ENCODE measurements at places on chromosomes 16 and 17.

GRCh38 chr16:67029254-67030096 is 526 bp downstream of the CBFB start:
- DNase-seq, result peak; percentile 67

DNA sequence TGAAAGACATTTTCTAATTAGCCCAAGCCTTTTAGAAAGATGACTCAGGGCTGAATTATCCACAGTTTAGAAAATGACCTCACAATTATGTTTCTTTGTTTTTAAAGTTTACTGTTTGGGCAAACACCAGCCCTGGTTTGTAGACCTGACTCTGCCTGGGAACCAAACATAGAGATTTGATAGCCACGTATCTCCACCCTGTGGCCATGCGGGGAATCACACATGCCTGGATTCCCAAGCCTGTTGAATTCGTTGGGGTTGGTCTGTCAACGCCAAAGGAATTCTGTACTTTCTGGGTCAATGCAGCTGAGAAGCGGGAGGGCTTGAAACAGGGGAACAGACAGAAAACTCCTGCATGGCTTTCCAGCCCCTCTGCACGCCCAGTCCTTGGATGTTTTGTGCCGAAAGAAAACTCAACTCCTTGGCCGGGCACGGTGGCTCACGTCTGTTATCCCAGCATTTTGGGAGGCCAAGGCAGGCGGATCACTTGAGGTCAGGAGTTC is 26.9 kb downstream of the CD300A start:
- DNase-seq, result peak; percentile 38

DNA sequence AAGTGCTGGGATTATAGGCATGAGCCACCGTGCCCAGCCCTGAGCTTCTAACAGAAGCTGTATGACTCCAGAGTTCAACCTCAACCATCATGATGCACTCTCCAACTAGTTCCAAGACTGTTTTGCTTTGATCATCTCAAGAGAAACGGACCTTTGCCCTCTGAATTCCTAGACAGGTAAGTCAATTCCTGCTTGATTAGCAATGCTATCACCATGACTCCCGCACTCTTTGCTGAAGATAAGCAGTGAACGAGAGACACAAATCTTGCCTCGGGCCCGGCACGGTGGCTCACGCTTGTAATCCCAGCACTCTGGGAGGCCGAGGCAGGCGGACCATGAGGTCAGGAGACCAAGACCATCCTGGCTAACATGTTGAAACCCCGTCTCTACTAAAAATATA is 22.2 kb downstream of the ANKFY1 start:
- DNase-seq, result no peak

DNA sequence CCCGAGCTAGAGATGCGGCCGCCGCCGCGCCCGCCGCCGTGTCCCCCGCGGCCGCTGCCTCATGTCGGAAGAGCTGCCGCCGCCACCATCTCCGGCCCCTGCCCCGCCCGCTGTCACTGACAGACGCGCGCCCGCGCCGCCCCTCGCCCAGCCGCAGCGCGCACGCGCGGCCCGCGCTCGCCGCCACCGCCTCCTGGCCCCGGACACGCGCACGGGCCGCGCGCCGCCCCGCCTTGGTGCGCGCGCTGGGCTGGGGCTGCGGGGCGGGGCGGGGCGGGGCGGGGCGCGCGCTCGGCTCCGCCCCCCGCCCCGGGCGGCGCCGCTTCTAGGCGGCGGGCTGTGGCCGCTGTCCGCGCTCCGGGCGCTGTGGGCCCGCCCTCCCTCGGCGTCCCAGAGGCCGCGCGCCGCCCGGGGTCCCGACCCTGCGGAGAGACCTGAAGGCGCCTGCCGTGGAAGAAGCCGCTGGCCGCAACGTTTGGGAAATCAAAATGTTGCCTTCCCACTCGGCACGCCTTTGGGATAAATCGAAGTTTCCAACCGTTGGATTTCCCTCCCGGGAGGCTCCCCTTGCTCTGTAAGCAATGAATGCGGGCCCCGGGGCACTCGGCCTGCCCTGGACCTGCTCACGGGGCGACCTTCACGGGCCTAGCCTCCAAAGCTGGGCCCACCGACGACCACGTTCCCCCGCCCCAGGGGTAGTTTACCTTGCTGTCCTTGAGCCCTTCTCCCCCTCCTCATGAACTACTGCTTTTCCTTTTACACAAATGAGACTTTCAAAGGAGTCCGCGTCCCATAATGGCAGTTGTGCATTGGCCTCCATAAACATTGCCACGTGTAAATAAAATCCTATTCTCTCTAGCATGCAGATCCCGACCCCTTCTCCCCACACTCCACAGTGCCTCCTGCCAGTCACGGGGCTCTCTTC is at the start of gene ADCY9:
ADCY9 (minus strand) TSS at position 118 of the 925 bp plus-strand sequence. CDS start 1,000 bp downstream, outside the sequence.
- DNase-seq, result peak; percentile 47

GRCh38 chr17:20046629-20047028 is 37.5 kb downstream of the SPECC1 start:
- no peak for DNase-seq

- DNase-seq, result no peak
Observed at GRCh38 chr16:78216166-78216745, 116.8 kb downstream of the WWOX start.

DNA sequence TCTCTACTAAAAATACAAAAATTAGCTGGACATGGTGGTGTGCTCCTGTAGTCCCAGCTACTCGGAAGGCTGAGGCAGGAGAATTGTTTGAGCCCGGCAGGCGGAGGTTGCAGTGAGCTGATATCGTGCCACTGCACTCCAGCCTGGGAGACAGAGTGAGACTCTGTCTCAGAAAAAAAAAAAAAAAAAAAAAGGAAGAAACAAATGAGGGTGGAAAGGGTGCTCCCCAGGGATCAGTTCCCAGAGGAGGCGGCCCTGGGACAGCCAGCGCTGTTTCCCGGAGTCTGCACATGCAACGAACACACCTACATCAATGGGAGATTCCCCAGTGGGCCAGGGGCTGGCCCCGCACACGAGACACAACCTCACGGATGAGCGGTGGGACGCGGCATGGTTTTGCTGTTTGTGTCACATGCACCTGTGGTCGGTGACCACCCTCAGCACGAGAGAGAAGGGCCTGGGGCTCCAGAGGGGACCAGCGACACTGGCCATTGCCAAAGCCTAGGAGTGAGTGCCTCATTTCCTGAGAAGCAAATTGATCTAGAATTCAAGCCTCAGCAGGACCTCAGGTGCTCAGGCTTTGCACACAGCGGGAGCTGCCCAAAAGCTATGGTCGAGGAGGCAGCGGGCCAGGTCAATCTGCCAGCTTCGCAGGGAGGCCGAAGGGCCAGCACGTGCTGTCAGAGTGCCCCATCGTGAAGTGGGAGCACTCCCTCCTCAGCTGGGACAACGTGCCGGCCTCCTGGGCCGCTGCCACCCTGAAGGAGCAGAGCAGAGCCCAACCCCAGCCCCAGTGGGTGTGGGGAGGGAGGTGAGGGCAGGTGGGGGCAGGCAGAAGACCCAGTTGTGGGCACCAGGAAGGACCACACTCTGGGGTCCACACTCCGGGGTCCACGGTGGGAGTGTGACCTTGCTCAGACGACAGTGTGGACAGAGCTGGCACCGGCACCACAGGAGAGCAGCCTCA is 13.8 kb upstream of the WDR45B start:
- no peak for DNase-seq

- DNase-seq, result peak; percentile 67
Observed at GRCh38 chr17:29807520-29808361, 122.3 kb downstream of the SSH2 start.

GRCh38 chr17:47699536-47699840 is 5.5 kb downstream of the TBKBP1 start:
- no peak for DNase-seq

DNA sequence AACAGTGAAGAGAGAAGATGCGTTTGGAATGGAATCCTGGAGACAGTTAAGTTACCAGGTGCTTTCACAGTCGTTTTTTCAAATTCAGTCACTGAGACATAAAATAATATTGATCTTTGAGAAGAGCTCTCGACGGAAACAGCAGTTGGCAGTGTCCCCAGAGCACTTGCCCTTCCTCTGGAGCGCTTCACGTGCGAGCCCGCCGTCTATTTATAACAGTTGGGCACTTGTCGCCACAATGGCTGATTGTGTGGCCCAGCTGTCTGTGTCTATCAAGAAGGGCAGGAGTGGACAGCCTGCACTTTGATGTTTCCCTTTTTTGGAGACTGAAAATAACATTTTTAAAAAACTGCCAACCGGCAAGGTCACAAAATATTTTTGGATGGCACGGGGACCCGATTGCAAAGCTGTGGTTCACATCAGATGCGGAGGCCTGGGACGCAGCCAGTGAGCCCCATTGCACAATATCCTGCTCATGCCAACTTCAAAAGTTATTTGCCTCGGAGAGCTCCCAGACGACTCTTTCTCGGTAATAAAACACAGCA is 62.9 kb downstream of the ADCY9 start:
- peak; percentile 31 for DNase-seq

- DNase-seq, result no peak
Observed at GRCh38 chr17:77863814-77864161, 94.7 kb upstream of the TNRC6C start.

- DNase-seq, result no peak
Observed at GRCh38 chr16:85457366-85457765, 155.8 kb upstream of the GSE1 start.

DNA sequence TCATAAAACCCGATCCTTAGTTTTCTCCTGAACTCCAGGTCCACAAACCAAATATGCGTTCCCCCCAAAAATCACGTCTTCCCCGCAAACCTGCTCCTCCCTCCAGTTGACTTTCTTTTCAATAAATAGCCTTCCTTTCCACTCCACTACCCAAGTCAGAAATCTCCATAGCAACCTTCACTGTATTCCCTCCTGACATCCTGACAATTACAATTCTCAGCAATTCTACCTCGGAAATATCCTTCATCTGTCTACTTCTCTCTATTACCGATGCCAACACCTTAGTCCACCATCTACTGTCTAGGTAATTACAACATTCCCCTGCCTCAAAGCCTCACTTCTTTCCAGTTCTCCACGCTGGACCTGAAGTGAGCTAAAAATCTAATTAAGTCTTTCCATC is 50.7 kb downstream of the SMURF2 start:
- no peak for DNase-seq

DNA sequence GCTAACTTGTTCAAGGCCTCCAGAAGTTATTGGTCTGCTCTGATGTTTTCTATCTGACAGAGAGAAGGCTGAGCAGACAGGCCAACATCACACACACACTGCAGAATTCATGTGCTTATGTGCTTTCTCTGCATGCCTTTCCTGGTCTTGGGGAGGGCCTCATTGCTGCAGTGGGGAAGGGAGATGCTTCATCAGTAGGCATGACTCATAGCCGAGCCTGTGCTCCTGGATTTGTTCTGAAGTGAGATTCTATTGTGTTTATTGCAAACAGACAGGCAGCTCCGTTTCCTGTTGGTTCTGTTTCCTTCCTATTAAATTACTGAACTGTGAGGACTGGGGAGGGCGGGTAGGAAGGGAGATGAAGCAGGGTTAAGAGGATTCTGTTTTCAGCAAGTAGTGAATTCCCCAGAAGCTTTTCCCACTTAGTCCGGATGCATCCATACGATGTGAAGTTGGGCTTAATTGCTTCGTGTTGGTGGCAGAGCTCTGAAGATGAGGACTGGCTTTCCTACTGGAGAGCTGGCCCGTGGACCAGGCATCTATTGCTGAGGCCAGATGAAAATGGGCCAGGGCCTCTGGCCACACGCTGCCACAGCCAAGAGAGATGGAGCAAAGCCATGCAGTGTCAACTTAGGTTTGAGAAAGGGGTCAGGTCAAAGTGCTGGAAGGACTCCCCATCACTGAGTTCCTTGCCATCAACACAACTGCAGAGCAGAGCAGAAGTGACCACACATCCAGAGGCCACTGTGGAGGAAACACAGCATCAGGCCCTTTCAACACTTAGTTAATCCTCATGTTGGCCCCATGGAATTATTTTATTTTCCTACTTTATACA is 179.3 kb downstream of the UTP18 start:
- DNase-seq, result peak; percentile 42

GRCh38 chr17:71202449-71202848 is 918.4 kb upstream of the SOX9 start:
- no peak for DNase-seq

DNA sequence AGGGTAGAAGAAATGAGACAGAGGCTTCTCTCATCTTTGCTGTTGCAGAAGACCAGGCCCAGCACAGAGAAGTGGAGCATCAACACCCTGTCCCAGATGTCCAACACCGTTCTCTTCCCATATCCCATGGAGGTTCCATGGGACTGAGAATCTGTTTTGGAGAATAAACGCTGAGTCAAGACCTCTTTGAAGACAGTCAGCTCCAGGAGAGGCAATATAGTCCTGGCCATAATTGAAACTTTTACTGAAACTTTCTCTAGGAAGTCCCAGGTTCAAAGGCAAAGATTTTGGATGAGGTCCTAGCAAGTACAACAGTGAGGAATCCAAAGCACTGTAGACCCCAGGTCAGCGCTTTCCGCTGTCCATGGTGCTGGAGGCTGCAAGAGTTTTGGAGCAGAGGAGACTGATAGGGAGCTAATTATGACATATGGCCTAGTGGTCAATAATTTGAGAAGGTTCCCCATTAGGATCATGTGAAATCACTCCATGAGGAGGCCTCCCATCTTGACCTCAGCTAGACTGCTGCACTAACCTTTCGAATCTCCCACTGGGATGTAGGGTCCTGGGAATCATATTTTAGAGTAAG is 36.0 kb downstream of the OSBPL7 start:
- peak; percentile 32 for DNase-seq

GRCh38 chr17:56863974-56864373 is 30.0 kb downstream of the DGKE start:
- DNase-seq, result no peak

DNA sequence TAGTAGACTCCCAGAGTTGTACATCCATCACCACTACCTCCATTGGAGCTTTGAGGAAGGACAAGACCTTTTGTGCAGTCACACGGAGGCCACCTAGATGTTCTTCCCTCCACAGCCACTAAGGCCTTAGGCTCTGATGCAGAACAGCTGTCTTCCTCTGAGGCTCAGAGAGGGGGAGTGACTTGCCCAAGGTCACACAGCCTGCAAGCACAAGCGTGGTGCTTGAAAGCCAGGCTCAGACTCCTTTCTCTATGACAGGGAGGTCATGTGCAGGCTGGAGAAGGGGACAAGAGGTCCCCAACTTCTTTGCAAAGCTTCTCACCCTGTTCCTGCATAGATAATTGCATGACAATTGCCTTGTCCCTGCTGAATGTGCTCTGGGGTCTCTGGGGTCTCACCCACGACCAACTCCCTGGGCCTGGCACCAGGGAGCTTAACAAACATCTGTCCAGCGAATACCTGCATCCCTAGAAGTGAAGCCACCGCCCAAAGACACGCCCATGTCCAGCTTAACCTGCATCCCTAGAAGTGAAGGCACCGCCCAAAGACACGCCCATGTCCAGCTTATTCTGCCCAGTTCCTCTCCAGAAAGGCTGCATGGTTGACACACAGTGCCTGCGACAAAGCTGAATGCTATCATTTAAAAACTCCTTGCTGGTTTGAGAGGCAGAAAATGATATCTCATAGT is 12.7 kb downstream of the SCGB1C2 start:
- DNase-seq, result no peak

- DNase-seq, result no peak
Observed at GRCh38 chr17:71855010-71855409, 265.8 kb upstream of the SOX9 start.

- DNase-seq, result peak; percentile 69
Observed at GRCh38 chr16:81838794-81839193, 59.7 kb downstream of the PLCG2 start.

- no peak for DNase-seq
Observed at GRCh38 chr17:15998031-15998562, 1.4 kb downstream of the ZSWIM7 start.

Measured in endothelial cell of umbilical vein (primary cell).